Kidney tubule cell (primary cell): ENCODE measurements at places on chromosomes 6 and 20.

GRCh38 chr6:52373151-52373690, 11.3 kb downstream of the PAQR8 start:
- no peak for DNase-seq

GRCh38 chr6:10413262-10413849, 1.5 kb downstream of the TFAP2A start:
- no peak for DNase-seq

DNA sequence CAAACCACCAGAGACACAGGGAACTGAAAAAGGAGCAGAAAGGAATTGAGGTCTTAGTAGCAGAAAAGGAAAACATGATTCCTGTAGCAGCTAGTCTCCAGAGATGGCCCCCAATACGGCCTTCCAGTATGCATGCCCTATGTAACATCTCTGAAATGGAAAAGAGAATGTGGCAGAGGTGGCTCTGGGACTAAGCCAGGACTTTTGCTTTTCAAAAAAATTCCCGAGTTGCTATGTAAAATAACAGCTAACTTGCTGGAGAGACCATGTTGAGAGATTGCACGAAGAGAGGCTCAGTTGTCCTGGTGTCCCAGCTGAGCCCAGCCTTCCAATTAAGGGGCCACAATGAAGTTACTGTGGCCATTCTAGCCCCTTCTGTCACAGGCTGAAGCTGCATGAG, 27.7 kb downstream of the IL20RA start:
- no peak for DNase-seq

DNA sequence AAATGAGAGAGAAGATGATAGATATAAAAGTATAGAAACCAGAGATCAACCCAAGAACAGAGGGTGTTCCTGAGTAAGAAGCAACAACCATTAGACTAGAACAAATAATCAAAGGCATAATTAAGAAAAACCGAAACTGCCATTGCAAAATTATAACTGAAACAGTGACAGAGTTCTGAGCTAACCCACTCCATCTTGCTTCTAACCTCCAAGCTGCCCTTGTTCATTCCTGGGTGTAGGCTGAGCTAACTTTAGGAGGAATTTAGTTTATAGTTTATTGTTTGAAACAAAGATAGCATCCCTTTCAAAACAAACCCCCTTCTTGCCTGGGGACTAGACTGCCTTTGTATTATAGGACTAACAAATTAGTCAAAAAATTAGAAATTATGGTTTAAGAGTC, 56.1 kb upstream of the PRND start:
- DNase-seq: no peak

- DNase-seq: no peak
These were observed 54.4 kb downstream of the TGM2 start for GRCh38 chr20:38110525-38111178.

GRCh38 chr6:108673153-108673552, 112.4 kb downstream of the FOXO3 start:
- DNase-seq: no peak

DNA sequence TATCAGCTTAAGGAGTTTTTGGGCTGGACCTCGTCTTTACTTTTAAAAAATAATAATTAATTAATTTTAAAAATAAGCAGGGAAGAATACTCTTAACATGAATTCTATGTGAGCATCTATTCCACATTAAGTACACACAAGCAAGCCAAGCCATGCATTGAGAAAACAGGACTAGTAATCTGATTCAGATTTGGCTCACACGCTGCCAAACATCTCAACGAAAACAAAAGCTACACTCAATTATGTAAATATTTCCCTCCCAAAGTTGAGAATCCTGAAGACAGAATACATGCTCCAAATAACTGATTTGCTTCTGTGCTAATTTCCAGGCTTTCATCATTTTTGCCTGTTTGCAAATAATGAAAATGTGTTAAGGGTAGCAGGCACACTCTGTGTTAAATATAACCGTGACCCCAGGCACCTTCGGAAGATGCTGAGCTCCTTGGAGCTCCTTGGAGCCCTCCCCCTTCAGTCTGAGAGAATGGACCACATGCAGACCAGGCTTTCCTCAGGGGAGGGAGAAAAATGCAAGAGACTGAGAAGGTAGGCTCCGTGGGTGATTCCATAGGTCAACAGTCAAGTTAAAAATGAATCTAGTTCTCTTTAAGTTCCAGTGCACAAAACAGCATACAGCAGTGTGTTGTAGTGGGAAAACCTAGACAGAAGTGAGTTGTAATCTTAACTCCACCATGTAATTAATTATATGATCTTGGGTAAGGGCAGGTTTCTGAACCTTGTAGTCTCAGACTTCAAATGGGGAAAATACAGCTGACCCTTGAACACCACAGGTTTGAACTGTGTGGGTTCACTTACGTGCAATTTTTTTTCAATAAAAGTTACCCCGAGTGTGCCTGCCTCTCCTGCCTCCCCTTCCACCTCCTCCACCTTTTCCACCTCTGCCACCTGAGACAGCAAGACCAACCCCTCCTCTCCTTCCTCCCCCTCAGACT, 161.3 kb upstream of the RREB1 start:
- DNase-seq: no peak

DNA sequence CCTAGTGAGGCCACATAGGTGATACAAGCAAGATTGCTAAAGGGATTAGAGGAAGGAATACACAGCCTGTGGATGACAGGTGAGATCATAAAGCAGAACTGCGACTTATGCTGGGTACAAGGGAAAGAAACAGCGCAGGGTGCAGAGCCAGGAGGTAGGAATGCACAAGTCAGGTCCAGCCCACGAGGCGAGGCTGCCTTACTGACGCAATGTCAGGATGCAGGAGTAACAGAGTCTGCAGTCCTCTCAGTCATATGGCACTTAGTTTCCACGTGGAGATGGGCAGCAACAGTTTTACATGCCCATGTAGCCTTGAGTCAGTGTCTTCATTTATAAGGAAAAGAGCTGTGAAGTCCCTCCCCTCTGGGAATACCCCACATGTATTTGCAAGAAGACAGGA, 210.9 kb downstream of the SYNE1 start:
- peak; percentile 15 for DNase-seq

DNA sequence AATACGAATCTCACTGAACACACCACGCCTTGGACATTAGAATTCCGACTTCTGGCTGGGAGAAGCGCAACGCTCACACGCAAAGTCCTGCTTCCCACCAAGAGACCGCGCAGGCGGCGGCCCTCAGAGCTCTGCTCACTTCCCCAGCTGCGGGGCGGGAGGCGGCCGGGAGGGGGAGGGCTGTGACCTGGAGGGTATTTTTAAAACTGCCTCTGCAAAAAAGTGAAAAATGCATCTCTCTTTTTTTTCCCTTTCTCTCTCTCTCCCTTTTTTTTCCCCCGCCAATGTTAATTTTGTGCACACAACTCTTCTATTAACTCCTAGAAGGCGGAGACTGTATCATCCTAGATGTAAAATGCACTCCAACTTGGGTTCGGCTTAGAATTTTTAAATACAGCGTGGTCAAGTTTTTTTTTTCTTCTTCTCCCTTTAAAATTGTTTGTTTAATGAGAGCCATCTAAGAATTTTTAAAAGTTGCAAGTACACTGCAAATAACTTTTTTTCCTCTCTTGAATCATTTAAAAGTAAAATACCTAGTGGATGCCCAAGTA, 66.4 kb downstream of the STX11 start:
- no peak for DNase-seq

DNA sequence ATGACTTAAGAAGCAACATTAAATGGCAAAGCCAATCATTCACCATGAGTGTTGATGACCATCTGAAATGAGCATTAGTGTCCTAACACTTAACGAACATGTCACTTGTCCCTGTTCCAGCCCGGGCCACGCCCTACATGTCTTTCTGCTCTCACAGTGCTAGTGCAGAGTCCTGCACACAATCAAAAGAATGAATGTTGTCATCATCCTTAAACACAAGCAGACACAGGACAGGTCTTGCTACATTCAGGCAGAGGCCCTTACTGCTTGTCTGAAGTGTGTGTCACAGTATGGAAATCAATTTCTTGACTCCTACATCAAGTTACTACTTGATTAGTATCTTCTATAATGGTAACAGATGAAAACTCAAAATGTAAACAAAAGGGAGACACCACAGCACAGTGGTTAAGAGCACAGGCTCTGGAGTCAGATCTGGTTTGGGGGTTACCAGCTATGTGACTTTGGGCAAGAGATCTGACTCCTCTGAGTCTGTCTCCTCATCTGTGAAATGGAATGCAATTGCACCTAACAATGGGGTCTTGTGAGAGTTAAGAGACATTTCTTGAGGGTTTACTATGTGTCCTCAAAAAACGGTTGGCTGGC, 17.4 kb downstream of the UBE2V1 start:
- no peak for DNase-seq

GRCh38 chr6:72560721-72561593, 60.9 kb upstream of the KCNQ5 start:
- DNase-seq: no peak

DNA sequence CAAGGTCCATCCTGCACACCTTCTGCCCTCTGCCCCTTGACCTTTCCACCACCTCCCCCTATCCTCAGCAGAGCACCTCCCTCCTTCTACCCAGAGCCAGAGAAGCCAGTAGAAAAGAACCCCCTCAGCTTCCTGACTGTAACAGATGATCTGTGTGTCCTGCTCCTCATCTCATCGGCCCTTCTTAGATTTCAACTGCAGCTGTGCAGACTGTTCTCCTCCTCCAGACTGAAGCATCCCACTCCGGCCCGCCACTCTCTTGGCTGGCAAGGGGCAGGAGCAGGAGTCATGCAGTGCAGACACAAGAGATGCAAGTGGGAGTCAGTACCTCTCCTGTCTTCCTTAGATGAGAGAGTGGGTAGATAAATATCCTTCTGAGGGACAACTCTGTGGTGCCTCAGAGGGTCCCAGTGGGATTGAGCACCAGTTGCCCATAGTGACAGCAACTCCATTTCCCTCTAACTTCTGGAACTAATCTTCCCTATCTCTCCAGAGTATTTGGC, 163.5 kb upstream of the MLN start:
- DNase-seq: no peak

DNA sequence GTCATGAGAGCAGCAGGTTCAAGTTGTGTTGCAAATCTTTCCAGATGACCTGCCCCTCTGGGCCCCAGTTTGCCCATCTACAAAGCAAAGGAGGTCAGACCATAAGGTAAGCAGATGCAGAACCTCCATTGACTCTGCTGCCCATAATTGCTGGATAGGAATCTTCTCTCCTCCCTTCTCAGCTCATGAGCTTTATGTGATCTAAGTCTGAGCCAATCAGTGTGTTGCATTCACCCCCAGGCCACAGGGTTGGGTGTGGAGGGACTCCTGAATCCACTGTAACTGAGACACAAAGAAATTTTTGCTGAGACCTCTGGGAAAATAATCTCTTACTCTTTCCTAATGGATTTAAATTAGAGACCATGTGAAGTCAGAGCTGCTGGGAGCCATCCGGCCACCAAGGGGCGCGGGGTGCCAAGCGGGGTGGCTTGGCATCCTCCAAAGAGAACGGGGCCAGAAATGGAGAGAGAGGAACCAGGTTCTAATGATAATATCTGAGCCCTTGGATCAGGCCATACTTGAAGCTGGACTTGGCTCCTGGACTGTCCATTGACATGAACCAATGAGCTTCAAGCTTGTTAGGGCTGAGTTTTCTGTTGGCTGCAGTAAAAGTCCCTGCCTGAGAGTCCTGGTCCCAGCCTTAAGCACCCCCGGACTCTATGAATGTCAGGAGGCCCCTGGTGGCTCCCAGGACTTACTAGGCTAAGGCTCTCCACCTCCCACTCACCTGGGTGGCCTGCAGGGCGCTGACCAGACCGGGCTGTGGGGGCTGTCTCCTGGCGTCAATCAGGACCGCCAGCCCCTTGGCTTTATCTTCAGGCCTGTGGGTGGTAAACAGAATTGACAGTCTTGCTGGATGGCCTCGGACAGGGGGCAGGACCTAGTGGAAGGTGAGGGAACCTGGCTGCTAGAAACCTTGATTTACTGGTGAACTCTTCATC, 32.8 kb downstream of the KIAA1755 start:
- DNase-seq: no peak

- peak; percentile 76 for DNase-seq
These were observed 21.1 kb downstream of the RTN4IP1 start for GRCh38 chr6:106608080-106608668.

DNA sequence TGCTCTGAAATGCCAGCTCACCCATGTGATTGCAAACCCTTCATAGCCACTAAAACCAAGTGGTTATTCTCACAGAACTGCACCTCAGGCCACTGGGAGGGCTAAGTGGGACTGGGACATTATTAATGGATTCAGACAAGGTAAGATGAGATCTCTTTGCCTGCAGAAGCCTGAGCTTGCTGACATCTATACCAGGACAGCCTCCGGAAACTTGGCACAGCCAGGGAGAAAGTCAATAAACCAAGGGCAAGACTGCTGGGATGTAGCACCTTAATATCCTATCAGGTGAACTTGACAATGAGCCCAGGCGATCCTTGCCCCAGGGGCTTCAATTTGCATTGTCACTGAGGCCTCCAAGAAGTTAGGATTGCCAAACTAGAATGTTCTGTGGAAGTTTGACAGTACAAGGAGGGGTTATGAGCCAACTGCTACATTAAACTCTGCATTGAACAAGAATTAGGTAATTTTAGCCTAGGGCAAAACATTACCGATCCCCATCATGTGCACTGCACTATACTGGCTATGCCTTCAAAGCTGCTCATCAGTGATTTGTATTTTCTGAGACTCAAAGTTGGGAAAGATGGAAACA, 60.1 kb upstream of the RALGAPA2 start:
- no peak for DNase-seq
